ENCODE measurements at places on chromosomes 6 and 20.

DNA sequence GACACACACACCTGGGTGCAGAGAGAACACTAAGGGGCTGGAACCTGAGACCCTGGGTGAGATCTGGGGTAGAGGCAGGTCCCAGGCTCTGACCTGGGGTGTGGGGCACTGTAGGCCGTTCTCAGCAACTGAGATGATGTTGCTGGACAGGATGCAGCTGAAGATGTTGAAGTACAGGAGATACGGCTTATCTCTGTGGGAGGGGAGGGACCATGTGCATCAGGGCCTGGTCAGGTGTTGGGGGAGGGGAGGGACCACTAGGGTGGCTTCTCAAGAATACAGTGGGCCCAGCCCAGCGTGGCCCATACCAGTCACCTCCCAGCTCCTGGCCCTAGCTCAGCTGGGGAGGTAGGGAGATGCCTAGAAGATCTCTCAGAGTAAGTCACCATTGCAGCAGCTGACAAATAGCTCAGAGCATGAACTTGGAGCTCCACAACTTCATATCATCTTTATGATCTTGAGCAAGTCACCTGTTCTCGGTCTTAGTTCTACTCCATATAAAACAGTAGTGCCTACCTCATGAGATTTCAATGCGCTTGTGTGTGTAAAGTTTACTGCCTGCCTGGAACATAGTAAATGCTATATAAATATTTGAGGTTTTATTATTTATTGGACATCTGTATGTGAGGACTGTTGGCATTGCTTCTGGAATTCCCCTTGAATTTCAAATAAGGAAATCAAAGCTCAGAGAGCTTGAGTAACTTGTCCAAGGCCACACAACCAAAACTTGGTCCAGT is 3.8 kb downstream of the SLC44A4 start:
- no peak for DNase-seq

- DNase-seq: no peak
These were observed 19.9 kb downstream of the TPX2 start for GRCh38 chr20:31758991-31759390.

DNA sequence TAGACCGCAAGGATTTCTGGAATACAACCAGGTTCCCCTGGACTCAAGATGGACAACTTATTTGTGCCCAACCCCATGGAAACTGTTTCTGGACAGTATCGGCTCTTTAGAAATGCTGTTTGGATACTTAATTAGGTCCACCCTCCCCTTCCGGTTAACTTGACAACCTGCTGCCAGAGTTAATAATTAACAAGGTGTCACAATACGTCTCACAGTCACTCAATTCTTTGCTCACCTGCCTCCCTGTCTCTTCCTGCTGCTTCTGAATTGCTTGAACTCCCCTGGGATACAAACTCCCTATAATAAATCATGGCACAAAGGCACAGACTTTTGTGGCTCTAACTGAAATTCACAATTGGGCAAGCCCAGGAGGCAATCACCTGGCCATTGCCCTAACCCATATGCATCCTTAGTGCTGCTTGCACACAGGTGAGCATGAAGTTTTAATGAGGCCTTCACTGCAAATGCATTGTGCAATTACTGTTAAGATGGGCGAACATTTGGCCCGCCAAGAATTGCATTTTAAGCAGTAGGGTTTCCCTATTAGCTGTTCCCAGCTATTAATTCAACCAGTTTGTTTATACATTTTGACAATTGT is 504.4 kb upstream of the NOX3 start:
- no peak for DNase-seq

DNA sequence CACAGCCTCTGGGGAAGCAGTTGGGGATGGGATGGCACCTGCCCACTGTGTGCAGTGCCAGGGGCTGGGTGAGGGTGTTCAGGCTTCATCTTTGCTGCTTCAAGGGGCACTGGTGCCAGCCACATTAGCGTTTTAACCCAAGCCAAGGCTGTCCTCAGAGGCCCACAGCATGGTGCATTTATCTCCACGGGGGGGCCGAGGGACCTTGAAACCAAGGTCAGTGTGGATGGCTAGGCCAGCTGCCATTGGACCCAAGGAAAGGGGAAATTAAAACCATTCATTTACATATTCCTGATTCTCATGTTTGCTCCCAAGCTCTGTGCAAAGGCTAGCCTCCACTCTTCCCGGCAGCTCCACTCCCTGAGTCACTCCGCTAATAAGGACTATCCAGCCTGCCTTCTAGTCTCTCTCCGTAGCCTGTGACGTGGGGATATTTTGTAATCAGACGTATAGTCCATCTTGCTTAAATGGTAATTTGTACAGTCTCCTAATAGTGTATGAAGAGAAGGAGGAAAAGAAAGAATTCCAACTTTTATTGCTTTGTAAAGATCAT is 197.1 kb downstream of the CDH4 start:
- no peak for DNase-seq

DNA sequence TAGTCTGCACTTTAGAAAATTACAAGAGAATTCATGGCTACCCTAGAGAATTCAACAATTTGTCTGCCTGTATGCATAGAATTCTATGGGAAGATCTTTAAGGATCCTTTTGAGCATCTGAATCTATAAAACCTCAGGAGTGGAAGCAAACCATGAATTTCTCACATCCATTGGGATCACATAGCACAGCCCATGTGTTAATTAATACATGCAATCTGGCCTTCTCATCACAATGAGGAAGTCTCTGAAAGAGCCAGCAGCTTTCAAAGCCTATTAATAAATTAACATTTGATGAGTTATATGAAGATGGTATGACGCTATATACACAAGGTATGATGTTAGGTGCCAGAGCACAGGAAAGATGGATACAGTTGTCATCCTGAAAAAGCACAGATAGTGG is 24.7 kb downstream of the NDUFAF4 start:
- no peak for DNase-seq

DNA sequence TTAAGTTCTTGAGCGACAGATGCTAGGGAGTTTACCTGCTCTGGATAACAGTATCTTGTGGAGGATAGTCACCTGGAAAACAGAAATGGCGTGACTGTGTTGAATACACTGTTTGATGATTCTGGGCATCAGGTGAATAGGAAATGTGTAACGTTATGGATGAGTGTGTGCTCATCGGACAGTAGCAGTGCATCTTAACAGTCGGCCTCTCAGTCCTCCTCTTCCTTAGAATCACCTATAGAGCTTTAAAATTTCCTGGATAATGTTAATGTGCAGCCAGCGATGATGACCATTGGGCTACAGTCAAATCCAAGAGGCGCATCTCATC is 217.7 kb downstream of the OR2B2 start:
- DNase-seq: no peak

- no peak for DNase-seq
These were observed 337.6 kb downstream of the CDC5L start for GRCh38 chr6:44725070-44725469.

DNA sequence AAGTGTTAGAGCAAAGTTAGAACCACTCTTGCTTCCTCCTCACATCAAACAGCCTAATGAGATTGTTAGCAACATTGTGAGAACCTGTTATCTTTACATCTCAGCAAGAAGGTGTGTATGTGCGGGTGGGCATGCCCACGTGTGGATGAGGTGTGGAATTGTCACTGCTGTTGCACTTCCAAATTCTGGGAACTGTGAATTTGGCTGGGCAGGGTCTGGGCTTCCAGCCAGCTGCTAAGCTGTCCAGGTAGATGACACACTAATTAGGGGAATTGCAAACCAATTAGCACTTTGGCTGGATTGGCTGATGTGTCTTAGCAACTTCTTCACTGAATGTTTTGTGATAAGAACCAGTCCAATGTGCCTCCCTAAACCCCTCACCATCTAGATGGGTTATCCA is 848.2 kb downstream of the DHX35 start:
- no peak for DNase-seq

- no peak for DNase-seq
These were observed 12.5 kb upstream of the TMEM30A start for GRCh38 chr6:75296811-75297779.

- no peak for DNase-seq
These were observed 16.1 kb upstream of the SERPINB1 start for GRCh38 chr6:2857580-2858337.

- DNase-seq: no peak
These were observed 188.9 kb downstream of the QKI start for GRCh38 chr6:163603395-163603794.

DNA sequence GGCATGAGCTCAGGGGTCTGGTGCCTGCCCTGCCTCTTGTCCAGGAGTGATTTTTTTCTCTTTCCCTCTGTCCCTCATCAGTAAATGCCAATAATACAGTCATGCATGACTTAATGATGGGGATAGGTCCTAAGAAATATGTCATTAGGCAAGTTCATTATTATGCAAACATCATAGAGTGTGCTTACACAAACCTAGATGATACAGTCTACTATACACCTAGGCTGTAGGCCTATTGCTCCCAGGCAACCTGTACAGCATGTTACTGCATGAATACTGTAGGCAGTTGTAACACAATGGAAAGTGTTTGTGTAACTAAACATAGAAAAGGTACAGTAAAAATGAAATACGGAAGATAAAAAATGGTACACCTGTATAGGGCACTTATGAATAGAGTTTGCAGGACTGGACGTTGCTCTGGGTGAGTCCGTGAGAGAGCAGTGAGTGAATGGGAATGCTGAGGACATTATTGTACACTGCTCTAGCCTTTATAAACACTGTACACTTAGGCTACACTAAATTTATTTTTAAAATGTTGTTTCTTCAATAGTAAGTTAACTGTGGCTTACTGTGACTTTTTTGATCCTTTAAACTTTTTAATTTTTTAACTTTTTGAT is 22.1 kb downstream of the PBOV1 start:
- DNase-seq: no peak

DNA sequence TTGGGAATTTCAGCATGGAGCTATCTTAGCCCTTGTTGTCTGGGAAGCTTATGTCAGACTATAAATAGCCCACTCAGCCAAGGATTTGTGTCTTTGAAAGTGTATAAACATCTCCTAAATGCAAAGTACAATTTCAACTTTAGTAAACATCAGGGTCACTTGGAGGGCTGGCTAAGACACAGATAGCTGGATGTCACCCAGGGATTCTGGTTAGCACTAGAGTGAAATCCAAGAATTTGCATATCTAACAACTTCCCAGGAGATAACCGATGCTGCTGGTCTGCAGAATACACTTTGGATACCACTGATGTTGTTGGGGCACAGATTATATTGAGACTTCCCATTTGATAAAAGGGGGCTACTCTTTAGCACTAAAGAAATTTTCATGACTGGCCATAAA is 130.9 kb downstream of the PAX1 start:
- DNase-seq: no peak

- no peak for DNase-seq
These were observed 28.2 kb downstream of the SUN5 start for GRCh38 chr20:32975698-32976674.

All from cortex of kidney (tissue), 1 donor.